ENCODE measurements at places on chromosomes 5 and 9.

- DNase-seq: peak; percentile 3
Measured at GRCh38 chr5:136200130-136200529, 7.2 kb upstream of the SMIM32 start.

- no peak for DNase-seq
Measured at GRCh38 chr5:151153766-151154272, 3.8 kb downstream of the ANXA6 start.

DNA sequence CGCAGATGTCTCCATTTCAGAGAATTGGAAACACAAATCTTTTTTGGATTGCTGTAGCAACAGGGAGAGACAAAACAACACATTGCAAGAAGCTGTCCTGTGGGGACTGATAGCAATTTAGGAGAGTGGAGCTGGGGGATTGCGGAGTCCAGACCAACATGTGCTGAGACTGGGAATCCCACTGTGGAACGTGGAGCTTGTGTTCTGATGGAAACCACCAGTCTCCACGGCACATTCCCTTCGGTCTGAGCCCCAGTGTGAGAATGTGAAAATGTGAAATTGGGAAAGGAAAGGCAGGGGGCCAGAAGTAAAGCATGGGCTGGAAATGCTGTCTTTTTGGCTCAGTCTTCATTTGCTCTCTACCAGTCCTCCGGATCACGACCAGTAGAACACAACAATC lies 348.8 kb upstream of the TNC start:
- DNase-seq: no peak

- no peak for DNase-seq
Measured at GRCh38 chr5:127838661-127839060, 135.5 kb downstream of the CCDC192 start.

DNA sequence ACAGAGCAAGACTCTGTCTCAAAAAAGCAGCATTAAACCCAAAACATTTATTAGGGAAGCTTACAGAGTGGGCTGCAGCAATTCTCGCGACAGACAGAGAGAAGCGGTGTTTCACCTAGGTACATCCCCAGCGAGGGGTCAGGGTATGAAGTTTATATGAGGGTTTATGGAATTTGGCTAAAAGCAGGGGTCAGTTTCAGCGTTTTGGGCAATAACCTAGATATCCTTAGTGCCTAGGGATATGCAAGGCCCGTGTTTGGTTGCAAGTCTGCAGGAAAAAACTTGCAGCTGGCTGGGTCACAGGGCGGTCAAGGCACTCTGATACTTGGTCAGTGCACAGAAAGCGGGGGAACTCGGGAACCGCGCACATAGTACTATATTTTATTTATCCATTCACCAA lies 649 bp upstream of the GLE1 start:
- peak; percentile 78 for DNase-seq

DNA sequence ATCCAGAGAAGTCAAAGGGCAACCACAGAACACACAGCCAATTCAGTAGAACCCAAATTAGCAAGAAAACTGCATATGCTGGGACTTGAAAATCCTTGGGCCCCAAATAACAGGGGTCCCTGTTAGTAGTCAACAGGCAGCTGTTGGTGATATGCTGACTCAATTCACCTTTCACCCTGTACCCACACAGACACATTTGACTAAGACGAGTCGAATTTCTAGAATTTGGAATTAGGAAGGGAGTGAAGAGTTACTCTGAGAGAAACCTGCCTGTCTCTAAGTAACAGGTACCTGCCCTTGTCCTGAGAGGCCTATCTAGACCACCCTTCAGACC lies 821 bp upstream of the VCP start:
- no peak for DNase-seq

- no peak for DNase-seq
Measured at GRCh38 chr5:126519637-126520592, 75.1 kb downstream of the ALDH7A1 start.

DNA sequence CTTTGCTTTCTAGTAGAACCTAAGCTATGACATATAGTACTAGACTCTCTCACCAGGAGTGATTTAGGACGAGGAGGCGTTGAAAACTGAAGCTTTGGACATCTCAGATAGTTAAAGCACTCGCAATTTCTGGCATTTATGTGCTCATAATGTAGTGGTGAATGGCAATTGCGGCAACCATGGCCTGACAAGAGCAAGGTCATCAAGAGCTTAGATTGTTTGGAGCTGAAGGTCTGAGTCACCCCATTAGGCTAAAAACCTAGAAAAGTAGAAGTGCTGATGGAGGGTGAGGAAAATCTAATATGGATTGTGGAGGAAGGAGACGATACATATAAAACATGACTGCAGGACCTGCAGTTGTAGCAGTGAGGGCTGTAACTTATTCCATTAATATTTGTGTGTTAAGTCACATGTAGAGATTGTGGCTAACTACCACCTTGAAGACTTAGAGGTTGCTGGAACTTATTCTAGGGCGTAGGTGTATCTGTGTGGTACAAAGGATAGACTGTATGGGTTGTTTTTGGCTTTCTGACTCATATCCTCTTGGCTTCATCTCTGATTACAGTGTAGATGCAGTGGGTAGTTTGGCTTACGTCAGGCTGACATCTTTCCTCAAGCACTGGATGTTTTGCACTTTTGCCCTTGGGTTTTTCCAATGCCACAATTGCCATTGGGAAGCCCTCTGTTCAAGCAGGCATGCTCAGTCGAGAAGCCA lies 138.9 kb upstream of the CDKN2B start:
- DNase-seq: no peak

- no peak for DNase-seq
Measured at GRCh38 chr9:129235931-129236331, 57.9 kb upstream of the IER5L start.

GRCh38 chr9:116081435-116082115 lies 72.0 kb upstream of the PAPPA start:
- no peak for DNase-seq

- DNase-seq: no peak
Measured at GRCh38 chr5:107538805-107539445, 131.8 kb downstream of the EFNA5 start.

DNA sequence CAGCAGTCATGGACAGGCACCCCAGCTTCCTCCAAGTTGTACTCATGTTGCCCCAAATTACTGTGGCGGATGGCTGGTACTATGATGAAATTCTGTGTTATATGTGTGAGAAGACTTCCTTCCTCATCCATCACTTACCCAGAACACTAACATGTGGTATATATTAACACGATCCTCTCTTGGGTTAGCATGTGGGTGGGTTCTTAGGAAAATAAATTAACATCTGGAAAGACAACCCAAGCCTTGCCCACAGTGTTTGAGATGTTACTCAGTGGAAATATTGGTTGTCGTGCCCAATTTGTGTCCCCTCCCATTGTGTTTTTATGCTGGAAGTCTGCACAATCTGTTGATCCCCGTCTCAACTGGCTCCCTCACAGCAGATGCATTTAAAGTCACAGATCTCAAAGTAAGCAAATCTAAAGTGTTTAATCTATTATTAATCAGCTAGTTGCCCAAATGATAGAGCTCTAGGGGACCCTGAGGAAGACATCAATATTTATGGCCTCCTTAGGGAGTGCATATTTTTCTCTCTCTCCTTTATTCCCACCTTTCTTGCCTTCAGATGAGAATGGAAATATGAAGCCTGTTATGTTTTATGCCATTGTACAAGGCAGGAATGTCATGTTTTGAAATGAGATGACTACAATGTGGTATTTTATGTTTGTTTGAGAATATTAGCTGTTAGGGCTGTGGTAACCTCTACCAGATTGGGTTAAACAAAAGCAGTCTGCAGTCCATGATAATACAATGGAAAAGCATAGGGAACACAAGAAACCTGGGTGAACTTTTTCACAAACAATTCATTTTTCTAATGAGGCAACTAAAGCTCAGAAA lies 93.9 kb downstream of the GRIA1 start:
- DNase-seq: no peak

- DNase-seq: no peak
Measured at GRCh38 chr5:136506131-136506530, 140.8 kb upstream of the TRPC7 start.

- DNase-seq: no peak
Measured at GRCh38 chr9:88514247-88514646, 20.7 kb upstream of the NXNL2 start.

- no peak for DNase-seq
Measured at GRCh38 chr5:135112008-135112725, 78.1 kb upstream of the PITX1 start.

DNA sequence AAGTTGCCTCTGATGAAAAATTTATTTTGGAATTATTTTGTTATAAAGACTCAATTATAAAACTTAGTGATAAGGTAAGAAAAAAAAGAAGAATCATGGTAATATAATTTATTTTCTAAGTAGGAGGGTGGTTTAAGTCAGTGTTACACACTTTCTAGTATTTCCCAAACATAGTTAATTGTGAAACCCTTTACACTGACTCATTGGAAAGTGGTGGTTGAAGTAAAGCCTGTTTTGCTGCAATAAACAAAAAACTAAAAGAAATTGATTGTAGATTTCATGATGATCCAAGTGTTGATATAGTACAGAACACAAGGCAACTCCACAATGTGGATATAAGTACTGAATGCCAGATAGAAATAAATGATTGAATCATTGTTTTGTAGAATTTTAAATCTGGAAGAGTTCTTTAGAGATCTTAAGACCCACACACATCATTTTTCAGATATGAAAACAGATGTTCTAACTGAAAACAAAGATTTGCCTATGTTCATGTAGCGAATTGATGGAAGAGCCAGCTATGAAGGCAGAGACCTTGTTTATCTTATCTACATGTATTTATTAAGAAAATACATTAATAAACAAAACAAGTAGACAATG lies 539.8 kb downstream of the PRELID2 start:
- no peak for DNase-seq

- DNase-seq: no peak
Measured at GRCh38 chr9:131097948-131098278, 1.6 kb downstream of the AIF1L start.

- no peak for DNase-seq
Measured at GRCh38 chr5:3605298-3606010, 9.8 kb downstream of the IRX1 start.

DNA sequence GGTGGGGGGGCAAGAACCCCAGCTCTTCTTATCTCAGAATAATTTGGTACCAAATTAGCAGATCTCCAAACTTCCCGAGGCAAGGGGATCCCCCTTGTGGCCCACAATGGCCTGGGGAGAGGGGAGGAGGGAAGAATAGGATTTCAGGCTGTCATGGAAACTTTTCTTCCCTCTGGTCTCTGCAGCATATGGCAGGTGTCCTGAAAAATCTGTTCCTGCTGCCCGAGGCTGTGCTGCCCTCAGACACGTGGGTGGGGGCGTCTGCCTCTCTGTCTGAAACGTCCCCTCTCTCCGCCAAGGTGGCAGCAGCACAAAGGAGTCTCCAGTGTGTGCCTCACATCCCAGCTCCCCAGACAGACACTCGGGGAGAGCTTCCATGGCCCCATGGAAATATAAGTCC lies 34.0 kb downstream of the CCNJL start:
- DNase-seq: no peak

GRCh38 chr9:124776954-124777648 lies at the start of gene OLFML2A:
TSS of gene OLFML2A (plus strand) at chr9:124777133. CDS start at chr9:124777271, 138 bp downstream.
- peak; percentile 20 for DNase-seq

DNA sequence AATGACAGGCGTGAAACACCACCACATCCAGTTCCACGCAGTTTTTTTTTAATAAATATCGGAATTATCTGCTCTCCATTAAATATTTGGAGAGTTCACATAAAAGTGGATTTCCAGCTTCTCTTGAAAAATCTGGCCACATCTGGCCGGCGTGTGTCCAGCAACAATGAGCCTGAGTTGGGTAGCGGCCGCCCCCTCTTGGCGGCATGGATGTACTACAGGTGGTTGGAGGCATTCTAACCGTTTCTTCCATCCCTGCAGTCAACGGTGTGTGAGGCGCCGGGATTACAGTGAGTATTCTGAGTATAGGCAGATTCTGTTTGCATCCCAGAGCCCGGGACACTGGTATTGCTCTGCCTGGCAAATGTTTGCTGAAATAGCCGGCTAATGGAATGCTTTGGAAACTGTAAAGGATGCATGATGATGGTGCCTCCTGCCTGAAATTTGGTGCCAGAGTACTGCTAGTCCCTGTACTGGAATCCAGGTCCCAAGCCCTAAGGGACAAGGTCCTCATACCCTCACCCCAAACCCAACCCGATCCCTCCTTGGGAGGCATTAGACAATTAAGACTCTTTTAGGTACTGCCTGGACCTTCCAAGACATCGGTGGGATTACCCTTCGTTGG lies 13.6 kb upstream of the GM2A start:
- DNase-seq: peak; percentile 75

- DNase-seq: no peak
Measured at GRCh38 chr5:163953901-163954300, 448.5 kb downstream of the MAT2B start.

DNA sequence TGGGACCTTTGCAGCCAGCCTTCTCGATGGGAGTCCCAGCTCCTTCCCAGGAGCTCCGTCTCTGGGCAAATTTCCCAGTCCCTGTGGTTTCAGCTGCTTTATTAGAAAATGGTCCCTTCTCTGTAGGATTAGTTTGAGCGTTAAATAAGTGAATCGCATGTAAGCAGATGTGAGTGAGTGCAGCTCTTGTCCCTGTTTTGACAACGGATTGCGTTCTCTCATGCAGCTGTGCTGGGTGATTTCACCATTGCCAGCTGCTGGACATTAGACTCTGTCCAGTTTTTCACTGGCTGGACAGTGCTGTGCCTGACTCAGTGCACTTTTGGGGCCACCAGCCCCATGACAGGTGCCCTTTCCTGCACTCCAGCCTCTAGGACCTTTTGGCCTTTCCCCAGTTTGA lies 11.6 kb upstream of the CEL start:
- DNase-seq: no peak

GRCh38 chr9:97039514-97039860 lies 545 bp upstream of the CTSV start:
- DNase-seq: peak; percentile 27

GRCh38 chr5:19568004-19568403 lies 420.0 kb downstream of the CDH18 start:
- DNase-seq: no peak

Data from adrenal gland (tissue), 19 donors.